ENCODE measurements at places on chromosomes 7 and 10.

DNA sequence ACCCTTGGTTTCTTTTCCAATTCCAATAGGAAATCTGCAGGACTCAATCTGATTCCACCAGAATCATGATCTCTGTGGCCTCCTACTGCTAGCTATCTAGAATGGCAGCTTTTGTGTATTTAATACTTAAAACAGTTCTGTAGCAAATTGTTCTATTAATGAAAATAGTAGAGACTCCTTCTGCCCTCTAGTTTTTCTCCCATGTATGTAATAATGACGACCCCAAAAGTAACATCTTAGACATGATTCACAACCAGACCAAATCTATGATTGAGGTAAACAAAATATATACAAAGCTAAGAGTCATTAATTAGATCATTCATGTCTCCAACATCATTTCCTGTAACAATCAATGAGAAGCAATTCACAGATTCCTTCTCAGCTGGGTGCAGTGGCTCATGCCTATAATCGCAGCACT, 259.1 kb upstream of the MKLN1 start:
- no peak for DNase-seq

GRCh38 chr10:121532292-121532864, 65.9 kb downstream of the FGFR2 start:
- no peak for DNase-seq

GRCh38 chr7:92158660-92159575, 20.0 kb downstream of the LRRD1 start:
- no peak for DNase-seq

- DNase-seq = no peak
Measured at GRCh38 chr10:22635650-22636049, 78.7 kb downstream of the PIP4K2A start.

GRCh38 chr10:78942091-78942501, 126.7 kb upstream of the ZMIZ1 start:
- DNase-seq = no peak
